ENCODE measurements at places on chromosomes 6 and 20. TPM values are rescaled to one million over a fixed set of nuclear protein-coding genes. Genes with fewer than 3 reads are reported as not detected.

GRCh38 chr6:132445201-132445951, 44.1 kb upstream of the MOXD1 start:
- no peak for DNase-seq

- DNase-seq = no peak
Observed at GRCh38 chr6:75608956-75609533, 7.4 kb downstream of the SENP6 start.

The MATN4 gene
- 2.2 TPM for total RNA-seq

DNA sequence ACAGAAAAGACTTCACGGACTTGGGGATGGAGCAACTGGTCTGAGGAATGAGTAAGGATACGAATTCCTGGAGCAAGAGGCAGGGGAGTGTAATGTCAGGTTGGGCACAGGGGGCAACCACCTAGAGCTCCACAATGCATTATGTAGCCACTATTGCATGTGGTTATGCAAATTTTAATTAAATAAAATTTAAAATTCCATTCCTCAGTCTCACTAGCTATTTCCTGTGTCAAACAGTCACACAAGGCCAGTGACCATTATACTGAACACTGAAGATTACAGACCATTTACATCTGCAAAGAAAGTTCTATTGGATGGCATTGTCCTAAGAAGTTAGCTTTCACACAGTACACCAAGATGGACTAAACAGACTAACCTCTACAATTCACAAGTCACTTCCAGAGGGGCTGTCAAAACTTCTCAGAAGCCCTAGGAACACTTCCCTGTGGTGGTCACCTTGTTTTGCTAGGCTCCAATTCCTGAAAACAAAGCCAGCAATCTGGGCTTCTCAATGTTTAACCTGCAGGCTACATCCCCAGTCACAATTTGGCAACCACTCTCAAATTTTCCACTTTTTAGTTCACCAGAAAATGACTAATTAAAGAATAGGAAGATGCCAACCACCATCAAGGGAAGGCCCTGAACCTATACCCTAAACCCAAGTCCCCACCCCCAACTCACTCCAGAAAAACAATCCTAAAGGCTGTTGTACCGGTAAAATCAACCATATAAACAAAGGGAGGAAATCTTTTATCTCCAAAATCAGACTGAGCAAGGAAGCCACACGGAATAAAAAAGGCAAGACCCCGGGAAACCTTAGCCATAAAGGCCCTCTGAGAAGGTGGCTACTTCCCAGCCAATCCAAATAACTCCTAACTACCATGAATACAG, 34.2 kb upstream of the C20orf203 start:
- no peak for DNase-seq

The FAM110A gene
- total RNA-seq = 37.0 TPM

The WFDC5 gene
- total RNA-seq = not detected

The PTCRA gene
- not detected for total RNA-seq

The LRRN4 gene
- total RNA-seq = not detected

The OPRM1 gene
- not detected for total RNA-seq

DNA sequence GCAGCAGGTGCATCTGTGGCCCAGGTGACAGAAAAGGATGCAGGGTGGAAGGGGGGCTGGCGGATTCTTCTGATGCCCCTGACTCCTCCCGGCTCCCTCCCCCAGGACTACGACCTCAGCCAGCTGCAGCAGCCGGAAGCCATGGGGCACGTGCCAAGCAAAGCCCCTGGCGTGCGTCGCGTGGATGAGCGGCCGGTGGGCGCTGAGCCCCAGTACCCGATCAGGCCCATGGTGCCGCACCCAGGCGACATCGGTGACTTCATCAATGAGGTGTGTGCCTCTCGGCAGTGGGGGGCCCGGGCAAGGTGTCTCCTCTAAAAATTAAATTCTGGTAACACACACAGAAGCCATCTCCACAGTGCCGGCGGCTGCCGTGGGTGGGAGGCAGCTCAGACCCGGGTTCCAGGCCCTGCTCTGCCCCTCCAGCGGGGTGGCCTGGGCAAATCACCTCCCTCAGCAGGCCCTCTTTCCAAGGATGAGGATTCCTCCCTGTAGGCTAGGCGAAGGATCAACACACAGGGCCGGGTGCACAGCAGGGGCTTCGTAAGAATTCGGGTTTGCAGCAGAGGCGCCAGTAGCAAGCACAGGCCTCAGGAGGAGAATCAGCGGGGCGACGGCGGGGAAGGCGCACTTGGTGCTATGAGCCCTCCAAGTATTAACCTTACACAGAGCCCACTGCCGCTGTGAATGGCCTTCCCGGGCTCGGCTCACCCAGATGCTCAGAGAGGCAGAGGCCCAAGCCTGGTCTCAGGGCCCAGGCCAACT, 131.5 kb downstream of the TAF4 start:
- no peak for DNase-seq

DNA sequence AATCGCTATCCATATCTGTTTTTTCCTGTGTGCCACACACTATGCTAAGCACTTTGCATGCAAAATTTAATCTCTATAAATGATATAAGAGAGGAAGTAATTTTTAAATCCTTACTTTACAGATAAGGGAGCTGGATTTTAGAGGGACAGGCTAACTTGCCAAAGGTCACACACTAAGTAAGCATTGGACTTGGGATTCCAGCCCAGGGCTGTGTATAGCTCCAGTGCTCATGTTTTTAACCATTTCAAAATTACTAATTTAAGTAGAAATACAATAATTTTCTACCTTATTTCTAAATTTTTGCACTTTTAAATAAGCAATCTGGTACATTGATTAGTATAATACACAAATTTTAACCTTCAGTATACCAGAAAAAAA, 144.6 kb downstream of the UST start:
- no peak for DNase-seq
